Coronary artery (tissue), 2 donors: ENCODE measurements at places on chromosomes 12 and 14.

GRCh38 chr12:62916632-62917425 is 18.1 kb downstream of the PPM1H start:
- no peak for DNase-seq

DNA sequence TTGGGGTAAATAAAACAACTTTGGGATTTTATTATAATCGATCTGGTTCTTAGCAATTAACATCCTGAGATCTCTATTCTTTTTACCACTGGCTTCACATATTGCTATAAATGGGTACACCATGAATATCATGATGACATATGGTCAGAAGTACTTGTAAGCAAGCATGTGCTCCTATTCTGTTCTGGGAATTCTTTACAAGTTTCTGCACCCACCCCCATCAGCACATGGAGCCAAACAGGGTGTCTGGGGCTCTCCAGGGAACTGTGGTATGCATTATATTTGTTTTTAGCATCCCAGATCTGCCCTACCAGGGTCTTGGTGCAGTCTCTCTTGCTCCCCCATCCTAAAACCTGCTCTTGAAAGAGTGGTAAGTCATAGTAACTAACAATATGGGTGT is 31.3 kb downstream of the DMAC2L start:
- DNase-seq: no peak

DNA sequence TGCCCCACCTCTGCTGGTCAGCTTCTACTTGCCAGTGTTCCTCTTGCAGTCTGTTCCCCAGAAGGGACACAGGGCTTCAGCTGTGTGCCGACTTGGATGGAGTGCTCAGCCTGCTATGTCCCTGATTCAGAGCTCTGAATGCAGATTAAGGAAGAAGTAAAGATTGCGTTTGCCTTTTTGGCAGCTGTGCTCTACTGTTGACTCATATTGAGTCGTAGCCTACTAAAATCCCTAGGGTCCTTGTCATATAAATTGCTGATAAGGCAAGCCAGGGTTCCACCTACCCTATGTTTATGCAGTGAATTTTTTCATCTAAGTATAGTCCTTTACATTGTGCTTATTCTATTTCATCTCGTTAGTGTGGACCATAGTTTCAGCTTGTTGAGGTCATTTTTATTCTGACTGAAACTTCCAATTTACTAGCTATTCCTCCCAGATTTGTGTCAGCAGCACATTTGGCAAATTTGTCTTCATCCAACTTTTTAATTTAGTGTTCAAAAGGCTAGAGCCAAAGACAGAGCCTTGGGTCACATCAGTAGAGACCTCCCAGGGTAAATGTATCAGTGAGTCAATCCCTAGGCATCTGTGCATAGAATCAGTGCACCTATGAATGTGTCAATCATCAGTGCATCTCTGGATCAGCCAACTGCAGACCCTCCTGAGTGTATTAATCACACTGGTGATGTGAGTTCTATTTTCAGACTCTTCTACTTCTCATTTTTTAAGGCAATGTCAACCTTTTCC is 31.9 kb downstream of the CACNA1C start:
- peak; percentile 88 for DNase-seq

GRCh38 chr14:23067847-23068788 is 10.8 kb upstream of the CDH24 start:
- DNase-seq: peak; percentile 57

GRCh38 chr12:1937481-1938224 is 19.2 kb upstream of the CACNA2D4 start:
- no peak for DNase-seq
